ENCODE measurements at places on chromosomes 13 and 19.

DNA sequence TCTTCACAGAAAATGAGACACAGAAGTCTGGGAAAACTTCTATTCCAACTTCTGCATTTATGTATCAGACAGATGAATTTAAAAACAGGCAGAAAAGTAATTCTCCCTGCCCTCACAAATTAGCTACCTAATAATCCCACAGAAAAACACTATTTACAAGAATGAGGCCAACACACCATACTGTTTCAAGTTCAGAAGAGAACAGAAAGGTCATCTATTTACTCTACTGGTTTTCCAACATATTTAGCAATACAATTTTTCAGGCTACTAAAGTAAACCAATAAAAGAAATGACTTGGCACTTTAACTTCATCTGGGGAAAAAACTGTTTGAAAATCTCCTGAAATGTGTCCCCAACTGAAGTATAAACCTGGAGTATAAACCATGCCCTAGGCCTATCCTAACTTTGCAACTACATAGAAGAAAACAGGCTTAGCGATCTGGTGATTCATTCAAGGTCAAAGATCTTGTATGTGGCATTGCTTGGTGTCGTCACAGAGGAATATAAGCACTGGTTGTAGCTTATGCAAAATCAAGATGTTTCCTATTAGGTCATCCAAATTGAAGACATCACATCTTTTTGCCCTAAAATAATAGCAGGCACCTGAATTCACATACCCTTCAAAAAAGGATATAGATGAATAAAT, 20.1 kb upstream of the EBPL start:
- no peak for DNase-seq

DNA sequence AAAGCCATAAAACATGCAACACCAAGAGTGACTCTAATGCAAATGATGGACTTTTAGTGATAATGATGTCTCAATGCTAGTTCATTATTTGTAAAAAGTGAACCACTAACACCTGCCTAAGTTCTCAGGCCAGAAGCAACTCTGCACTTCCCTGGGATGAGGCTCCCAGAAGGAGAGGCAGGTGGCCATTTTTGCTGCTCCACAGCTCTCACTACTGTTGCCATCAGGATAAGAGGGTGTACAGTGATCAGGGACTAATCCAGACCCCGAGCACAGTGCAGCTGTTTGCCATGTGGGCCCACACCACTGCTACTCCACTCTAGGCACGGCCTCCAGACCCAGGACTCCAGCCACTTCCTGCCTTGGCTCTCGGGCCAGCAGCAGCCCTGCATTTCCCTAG, 828.3 kb upstream of the MIR17HG start:
- no peak for DNase-seq

DNA sequence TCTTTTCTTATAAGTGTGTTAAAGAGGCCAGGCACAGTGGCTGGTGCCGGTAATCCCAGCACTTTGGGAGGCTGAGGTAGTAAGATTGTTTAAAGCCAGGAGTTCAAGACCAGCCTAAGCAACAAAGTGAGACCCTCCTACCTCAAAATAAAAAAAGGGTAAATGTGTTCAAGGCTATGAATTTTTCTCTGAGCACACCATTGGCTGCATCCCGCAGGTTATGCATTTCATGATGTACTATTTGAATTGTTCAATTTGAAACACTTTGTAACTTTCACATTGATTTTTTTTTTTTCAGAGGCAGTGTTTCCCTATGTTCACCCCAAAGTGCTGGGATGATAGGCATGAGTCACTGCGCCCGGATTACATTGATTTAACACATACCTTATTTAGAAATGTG, 138.1 kb downstream of the PTPRS start:
- DNase-seq: no peak

- DNase-seq: no peak
These were observed 24.0 kb upstream of the TBC1D4 start for GRCh38 chr13:75506018-75506417.

- no peak for DNase-seq
These were observed 163.0 kb downstream of the FGF9 start for GRCh38 chr13:21833921-21834320.

DNA sequence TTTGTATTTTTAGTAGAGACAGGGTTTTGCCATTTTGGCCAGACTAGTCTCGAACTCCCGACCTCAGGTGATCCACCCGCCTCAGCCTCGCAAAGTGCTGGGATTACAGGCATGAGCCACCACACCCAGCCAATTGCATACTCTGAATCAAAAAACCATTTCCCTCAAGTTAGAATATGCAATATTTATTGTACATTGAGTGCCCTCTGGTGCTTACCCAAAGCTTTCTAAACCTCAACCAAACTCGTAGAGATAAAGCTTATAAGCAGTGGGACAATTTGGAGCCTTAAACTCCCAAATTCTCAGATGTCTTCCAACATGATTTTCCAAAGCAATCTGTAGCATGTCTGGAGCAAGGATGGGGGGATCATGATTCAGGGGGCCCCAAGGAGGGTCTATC, 22.4 kb downstream of the RFXAP start:
- DNase-seq: no peak

DNA sequence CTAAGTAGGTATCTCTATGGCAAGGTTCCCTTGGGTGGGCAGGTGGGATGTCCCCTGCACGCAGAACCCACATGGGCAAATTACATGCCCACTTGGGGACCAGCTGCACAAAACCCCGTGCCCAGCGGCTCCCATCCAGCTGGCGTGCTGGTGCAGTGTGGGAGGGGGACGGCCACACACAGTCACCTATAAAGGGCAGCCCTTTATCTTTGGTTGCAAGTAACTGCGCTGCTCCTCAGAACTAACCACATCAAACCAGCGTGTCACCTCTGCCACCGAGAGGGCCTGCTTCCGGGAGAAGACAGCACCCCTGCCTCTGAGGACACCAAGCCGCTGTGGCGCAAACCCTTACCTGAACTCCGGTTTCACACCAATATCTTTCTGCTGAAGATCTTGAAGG, 32.2 kb downstream of the ANKRD27 start:
- DNase-seq: no peak

GRCh38 chr13:26348966-26349365, 95.0 kb downstream of the CDK8 start:
- DNase-seq: no peak

DNA sequence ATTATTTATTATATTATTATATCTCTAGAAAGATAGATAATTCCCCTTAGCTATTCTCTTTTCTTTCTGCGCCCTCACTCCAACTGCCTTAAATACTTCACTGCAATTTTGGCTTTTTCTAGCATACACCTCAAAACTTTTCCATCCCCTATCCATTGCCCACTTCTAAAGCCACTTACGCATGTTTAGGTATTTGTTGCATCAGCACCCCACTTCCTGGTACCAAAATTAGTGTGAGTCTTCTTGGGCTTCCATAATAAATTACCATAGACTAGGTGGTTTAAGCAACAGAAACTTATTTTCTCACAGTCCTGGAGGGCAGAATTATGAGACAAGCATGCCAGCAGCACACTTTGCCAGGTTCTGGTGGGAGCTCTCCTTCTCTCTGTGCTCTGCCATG, 209.0 kb downstream of the FGF14 start:
- no peak for DNase-seq

DNA sequence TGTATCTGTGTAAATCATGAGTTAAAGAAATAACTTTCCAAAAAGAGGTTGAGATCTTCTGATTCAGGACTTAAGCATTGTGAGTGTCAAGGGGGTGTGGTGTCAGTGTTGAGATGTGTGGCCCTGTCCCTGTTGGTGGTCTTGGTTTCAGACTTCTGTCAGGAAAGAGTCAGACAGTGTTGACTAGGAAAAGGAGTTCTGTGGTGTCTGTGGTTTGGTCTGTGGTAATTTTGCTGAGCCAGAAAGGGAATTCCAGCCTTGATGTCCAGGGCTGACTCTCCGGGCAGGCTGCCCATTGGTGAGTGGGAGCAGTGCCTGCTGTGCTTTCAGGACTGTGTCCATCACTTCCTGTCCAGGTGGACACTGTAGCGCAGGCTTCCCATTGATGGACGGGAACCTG, 39.8 kb upstream of the IGFL4 start:
- peak; percentile 89 for DNase-seq

GRCh38 chr19:18197941-18198340, 4.9 kb downstream of the MPV17L2 start:
- no peak for DNase-seq

- DNase-seq: no peak
These were observed 11.1 kb upstream of the SHISA2 start for GRCh38 chr13:26062853-26063444.

- no peak for DNase-seq
These were observed 42.0 kb upstream of the IPO5 start for GRCh38 chr13:97911311-97912138.

- DNase-seq: no peak
These were observed 252.5 kb downstream of the OXGR1 start for GRCh38 chr13:96741779-96742178.

GRCh38 chr13:104143760-104144416, 1077.7 kb upstream of the SLC10A2 start:
- DNase-seq: no peak

DNA sequence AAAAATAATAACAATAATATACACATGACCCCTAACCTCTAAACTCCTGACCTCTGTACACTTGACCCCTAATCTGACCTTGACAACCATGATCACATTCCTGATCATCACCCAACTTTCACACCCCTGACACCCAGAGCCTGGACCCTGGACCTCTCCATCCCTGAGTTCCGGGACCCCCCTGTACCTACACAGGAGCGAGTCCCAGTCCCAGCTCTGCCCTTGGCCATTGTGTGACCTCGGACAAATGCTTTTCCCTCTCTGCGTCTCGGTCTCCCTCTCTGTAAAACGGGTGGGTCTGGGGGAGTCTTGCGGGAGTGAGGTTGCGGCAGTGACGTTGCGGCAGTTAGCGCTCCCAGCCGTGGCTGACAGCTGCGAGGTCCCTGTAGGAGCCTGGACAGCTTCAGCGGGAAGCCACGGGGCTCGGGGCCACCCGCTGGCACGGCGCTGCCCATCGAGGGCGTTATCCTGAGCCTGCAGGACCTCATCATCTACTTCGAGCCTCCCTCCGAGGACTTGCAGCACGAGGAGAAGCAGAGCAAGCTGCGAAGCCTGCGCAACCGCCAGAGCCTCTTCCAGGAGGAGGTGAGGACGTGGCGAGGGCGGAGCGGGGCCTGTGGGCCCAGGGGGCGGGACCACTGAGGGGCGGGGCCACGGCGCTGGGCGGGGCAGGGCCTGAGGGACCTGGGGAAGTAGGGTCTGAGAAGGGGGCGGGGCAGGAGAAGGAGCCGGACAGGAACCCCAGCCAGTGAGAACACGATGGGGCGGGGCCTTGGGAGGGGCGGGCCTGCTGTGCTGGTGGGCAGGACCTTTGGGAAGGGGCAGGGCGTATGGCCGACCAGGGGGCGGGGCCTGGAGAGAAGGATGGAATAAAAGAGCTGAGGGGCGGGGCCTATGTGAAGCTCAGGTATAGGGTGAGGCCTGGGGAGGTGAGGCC, 19.2 kb downstream of the RYR1 start:
- DNase-seq: no peak

DNA sequence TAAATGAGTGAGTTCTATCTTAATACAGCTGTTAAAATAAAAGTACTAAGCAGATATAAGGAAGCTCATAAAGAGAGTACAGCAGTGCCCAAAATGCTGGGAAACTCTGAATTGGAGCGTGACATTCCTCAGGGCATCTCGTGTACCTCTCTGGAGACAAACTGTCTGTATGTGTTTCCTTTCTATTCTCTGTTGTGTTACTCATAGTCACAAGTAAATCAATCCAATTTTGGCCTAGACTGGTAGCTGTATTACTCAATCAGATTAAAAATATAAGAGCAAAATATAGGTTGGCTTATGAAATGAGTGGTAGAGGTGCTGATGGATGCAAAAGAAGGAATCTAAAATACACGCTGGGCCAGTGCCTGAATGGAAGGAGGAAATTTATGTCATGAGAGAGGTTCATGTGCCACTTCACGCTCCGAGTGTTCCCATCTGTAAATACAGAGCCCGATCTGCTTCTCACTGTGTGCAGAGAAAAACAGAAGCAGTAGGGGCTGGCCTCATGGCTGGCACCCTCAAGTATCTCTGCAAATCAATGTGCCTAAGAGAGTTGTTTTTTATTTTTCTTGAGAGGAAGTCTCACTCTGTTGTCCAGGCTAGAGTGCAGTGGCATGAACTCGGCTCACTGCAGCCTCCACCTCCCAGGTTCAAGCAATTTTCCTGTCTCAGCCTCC, 58.7 kb upstream of the RGCC start:
- DNase-seq: no peak

DNA sequence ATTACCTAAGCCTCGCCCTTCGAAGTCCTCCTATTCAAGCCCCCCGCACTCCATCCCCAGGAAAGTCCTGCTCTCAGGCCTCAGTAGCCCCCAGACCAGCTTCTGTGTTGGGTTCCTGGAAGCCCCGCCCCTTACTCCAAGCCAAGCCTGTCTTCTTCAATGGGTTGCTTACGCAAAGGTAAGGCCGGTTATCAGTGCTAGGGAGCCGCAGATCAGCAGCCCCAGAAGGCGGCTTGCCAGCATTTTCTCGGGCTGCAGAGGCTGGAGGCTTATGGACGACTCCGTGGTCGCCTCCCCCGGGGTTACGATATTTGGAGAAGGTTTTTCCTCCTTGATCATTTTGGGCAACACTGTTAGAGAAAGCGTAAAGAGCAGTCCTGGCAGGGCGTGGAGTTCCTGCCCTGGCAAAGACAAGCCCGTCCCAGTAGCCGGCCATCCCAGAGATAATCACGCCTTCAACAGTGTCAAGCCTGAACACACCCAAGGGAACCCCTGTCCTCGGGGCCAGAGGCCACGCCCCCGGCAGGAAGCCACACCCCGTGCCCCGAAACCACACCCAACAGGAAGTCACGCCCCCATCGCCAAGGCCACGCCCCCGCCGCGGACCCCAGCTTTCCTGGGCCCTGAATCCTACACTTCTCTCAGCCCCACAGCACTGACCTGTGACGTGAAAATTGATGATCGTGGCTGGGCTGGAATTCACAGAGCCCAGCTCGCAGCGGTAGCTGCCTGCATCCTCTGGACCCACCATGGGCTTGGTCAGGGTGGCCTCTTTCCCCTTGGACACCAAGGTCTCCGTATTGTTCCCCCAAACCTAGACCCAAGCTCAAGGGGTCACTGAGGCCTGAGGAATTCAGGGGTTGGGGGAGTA, 954 bp upstream of the RASIP1 start:
- DNase-seq: no peak

- no peak for DNase-seq
These were observed 781.0 kb upstream of the ARGLU1 start for GRCh38 chr13:107348925-107349324.

DNA sequence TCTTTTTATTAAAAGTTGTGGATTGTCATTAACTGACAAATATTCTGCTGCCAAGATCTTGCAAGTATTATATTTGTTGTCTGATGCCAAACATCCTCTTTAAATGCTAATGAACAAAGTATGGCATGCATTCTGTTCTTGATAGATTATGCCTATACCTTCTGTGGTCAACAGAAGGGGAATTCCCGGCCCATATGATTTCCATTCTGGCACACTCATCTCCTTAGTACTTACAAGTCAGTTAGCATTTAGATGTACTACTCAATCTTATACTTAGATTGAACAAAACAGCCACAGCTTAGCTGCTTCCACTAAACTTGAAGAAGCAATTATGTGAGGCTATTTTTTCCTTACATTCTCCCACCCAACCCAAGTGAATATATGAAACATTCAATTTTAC, 246.1 kb upstream of the DACH1 start:
- DNase-seq: no peak

Measured in smooth muscle cell of the brain vasculature (primary cell).